ENCODE measurements at places on chromosomes 7 and 10.
A peak's percentile ranks its signal among the peaks of the same experiment; 100 is the strongest.

- DNase-seq: no peak
Measured at GRCh38 chr10:21406595-21407193, 118.8 kb downstream of the SKIDA1 start.

GRCh38 chr7:100472854-100473499, 6.0 kb downstream of the TSC22D4 start:
- DNase-seq: peak; percentile 60

- peak; percentile 49 for DNase-seq
Measured at GRCh38 chr10:75396631-75397495, 4.7 kb downstream of the ZNF503 start.

DNA sequence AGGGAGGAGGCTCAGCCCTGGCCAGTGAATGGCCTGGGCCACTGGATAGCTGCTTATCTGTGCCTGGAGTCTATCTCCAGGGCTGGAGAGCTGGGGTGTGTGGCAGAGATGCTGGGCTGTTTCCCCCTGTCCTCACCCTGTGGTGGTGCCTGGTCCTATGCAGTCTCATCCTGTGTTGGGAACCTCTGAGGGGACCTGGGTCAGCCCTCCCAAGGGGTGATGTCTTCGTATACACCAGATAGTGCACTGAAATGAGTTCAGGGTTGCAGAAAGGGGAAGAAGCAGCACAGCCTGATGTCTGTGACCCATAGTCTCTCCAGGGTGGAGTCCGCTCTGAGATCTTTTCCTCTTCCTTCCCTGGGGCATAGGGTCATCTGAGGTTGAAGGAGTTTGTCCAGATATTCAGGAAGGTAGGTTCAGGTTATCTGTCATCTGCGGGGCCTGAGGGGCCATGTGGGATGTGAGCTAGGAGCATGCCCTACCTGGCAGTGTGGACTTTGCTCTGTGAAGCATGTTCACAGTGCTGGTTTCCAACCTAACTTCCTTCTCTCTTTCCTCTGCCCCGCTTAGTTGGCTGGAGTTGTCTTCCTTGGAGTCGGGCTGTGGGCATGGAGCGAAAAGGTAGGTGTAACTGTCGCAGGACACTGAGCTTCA, 33.4 kb upstream of the SH2D4B start:
- peak; percentile 51 for DNase-seq

DNA sequence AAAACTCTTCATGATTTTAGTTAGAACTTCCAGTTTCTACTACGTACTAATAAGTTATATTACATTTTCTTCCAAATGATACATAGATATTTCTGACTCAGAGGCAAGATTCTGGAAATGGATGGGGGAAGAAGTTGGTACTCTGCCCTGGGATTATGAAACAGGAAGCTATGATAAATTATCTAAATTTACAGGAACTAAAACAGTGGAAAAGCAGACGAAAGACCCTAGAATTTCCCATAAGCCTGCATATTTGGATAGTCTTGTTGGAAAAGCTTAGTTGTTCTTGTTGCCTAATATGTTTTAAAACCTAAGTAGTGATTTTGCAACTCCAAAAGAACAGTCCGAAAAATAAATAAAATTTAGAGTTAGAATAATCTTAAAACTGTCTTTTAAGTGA, 21.8 kb downstream of the CFAP69 start:
- no peak for DNase-seq

DNA sequence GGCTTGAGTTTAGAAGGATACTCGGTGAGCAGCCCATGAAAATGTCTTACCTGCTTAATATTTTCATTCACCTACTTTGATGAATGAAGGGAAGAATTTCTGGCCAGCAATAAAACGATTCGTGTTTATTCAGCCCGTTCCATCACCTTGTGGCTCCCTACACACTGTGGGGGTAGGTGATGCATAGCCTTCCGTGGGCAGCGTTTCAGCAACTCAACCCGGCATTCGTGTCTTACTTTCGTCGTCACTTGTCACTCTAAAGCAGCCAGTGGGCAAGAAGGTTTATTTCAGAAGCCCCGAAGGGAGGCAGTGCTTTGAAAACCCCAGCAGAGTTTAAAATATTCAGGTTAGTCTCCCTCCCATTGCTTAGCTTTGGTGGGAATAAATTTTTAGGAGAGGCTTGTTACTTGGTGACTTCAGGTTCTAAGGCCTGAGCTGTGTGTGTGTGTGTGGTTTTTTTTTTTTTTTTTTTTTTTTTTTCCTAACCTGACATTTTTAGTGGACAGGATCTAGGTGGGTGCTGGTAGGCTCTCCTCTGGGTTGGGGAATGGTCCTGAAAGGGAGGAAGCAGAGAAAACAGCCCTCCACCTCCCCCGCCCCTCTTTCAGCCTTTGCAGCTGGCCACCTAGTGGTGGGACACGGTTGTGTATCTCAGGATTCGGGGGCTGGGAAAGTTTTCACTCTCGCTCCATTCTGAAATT, 1.8 kb downstream of the GRK5 start:
- DNase-seq: peak; percentile 40

DNA sequence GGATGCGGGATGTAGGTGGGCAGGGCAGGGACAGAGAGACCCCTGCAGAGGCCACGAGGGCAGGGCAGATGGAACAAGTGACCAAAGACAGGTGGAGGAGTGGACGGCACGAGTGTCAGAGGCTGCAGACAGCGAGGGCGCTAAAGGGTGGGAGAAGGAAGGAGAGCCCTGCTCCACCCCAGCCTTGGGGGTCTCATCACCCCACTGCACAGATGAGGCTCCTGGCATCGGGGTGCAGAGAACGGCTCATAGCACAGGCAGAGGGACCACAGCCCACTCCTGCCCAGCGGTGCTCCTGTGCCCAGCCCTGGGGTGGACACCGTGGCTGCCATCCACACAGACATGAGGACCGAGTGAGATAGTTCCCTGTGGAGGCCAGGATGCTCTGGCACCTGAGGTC, 2.2 kb upstream of the LAT2 start:
- no peak for DNase-seq

DNA sequence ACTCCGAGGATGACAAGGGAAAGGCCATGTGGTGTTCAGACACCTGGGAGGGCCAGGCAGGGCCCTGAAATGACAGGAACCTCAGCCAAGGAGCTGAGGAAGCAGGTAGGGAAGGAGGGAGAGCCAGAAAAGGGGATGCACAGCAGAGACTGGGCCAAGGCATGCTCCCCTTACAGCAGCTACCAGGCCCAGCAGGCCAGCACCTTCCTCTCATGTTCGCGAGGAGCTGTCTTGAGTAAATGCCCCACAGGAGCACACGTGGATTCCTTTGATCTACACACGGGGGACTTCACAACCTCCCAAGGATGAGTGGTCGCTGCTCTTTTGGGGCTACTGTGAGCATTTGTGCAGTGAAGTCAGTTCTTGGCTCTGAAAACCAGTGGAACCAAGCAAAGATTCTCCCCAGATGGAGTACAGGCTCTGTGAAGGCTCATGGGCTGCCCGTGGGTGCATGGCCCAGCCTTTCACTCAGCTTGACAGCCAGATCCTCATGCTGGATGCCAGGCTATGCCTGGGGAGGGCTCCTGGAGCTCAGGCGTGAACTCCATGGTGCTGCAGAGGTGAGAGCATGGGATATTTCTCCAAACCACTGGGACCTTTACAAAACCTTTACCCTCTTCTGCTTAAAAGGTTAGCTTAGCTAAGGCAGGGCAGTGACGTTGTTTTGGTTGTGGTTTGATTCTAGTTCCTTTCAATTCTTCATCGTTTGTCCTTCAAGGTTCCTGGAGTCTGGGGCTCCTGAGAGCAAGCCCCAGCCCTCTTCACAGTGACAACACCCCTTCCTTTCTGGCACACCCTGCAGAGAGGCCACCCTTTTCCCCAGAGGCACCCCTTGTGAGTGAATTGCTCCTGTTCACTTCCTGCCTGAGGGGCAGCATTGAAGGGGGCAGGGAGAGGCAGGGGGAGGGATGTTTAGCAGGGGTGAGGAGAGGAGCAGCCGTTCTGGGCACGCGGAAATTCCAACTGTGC, 74.2 kb upstream of the ZPBP start:
- DNase-seq: no peak

- no peak for DNase-seq
Measured at GRCh38 chr10:77836299-77836820, 90.2 kb downstream of the DLG5 start.

GRCh38 chr10:112951359-112952281, 1.6 kb downstream of the TCF7L2 start:
- peak; percentile 92 for DNase-seq

- no peak for DNase-seq
Measured at GRCh38 chr7:80588591-80588990, 49.9 kb upstream of the CD36 start.

DNA sequence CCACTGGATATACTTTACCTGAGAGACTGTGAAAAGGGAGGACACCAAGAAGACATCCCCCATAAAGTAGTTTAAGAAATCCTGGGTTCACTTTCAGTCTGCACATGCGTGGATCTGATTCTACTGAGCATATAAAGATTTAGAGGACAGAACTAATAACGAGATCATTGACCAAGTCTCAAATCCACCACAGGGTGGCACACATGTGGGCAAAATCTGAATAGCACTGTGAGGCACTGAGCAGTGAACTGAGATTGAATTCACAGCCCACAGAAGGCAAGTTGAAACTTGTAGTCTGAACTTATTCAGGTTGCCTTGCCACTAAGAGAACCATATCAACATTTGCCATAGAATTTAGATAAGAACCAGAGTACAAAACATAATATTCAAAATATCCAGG, 818.6 kb downstream of the GRID1 start:
- DNase-seq: peak; percentile 68

GRCh38 chr10:51076299-51076841, 2.1 kb downstream of the PRKG1 start:
- no peak for DNase-seq

- no peak for DNase-seq
Measured at GRCh38 chr7:87310790-87311419, 34.6 kb upstream of the CROT start.

GRCh38 chr7:26760501-26760900, 103.9 kb downstream of the SKAP2 start:
- no peak for DNase-seq

GRCh38 chr7:157643525-157643970, 306.7 kb downstream of the DNAJB6 start:
- no peak for DNase-seq

DNA sequence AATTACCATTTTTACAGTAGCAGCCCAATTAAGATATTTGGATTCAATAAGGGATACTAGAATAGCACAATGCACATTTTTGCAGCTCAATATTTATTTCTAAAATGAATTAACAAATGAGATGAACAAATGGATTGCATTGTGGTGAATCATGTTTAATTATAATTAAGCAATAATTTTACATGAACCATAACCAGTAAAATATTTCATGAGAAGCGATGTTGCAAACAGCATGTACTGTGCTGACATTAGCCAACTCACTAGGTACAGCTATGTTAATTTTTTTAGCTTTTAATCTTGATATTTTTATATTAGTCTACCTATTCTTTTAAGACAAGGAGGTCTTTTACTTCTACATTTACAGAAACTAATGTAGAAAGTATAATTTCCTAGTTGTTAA, 399.1 kb upstream of the AKR1E2 start:
- DNase-seq: no peak

- peak; percentile 83 for DNase-seq
Measured at GRCh38 chr7:118057404-118057803, 126.6 kb upstream of the LSM8 start.

- DNase-seq: no peak
Measured at GRCh38 chr7:78299088-78299487, 500.5 kb downstream of the PHTF2 start.

GRCh38 chr10:95264227-95265051, 26.4 kb downstream of the PDLIM1 start:
- peak; percentile 87 for DNase-seq

DNA sequence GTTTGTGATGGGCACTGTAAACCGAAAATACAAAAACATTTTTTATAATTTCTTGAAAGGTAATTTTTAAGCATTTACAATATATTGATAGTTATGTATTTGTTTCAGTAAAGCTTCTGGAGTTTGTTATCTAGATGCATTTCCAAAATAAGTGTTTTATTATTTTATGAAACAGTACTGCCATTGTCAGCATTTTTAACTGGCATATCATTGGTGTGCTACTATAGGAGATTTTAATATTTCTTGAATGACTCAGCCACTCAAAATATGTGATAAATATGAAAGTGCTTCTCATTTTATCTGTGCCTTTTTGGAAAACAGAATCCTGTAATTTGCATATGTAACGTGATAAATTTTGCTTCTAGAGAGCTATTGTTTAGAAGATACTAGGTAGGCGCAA, 97.9 kb downstream of the ANKIB1 start:
- DNase-seq: no peak

- no peak for DNase-seq
Measured at GRCh38 chr7:108178398-108178797, 48.2 kb upstream of the LAMB4 start.

- DNase-seq: peak; percentile 20
Measured at GRCh38 chr10:122462533-122463465, 1.4 kb downstream of the HTRA1 start.

- DNase-seq: no peak
Measured at GRCh38 chr7:112905950-112906349, 115.8 kb upstream of the TMEM168 start.

- no peak for DNase-seq
Measured at GRCh38 chr10:1939016-1939415, 201.7 kb upstream of the ADARB2 start.

DNA sequence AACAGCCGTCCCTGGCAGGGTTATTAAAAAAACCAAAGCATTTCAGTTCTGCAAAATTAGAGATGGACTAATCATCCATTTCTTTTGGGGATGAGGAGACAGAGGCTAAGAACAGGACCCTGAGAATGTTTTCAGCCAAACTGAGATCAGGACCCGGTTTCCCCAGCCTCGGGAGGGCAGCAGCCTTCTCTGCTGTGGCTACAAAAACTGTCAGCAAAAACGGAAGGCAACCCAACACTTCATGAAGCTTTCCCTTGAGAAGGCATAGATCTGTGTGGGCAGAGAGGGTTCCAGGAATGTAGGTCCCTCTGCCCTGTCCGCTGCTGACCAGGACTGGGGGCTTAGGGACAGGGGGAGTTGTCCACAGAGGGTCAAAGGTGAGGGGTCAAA, 313.5 kb downstream of the TCERG1L start:
- no peak for DNase-seq

DNA sequence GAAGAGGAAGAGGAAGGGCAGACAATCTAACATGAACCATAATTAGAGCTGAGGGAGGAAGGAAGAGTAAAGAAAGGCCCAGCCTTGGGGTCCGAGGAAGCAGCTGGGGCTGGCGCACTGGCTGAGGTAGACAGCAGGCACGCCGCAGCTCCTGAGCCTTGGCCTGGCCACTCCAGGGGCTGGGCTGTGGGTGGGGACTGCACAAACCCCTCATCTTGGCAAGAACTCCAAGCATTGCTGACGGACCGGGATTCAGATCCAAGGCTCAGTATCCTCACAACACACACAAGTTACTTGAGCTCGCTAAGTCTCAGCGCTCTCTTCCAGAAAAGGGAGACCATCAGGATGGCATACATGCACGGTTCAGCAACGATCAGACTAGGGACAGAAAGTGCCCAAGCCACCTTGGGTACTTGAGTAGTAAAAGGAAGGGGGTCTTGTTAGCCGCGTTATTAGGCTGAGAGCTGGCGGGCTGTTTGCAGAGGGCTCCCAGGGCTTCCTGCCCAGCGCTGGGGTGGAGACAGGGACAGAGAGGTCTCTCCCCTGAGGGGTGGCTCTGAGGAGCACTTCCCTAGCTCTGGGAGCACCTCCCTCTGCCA, 4.5 kb downstream of the TNS3 start:
- DNase-seq: no peak
